Fibroblast of gingiva (primary cell): ENCODE measurements at places on chromosomes 1 and 21.
A peak's percentile ranks its signal among the peaks of the same experiment; 100 is the strongest.

DNA sequence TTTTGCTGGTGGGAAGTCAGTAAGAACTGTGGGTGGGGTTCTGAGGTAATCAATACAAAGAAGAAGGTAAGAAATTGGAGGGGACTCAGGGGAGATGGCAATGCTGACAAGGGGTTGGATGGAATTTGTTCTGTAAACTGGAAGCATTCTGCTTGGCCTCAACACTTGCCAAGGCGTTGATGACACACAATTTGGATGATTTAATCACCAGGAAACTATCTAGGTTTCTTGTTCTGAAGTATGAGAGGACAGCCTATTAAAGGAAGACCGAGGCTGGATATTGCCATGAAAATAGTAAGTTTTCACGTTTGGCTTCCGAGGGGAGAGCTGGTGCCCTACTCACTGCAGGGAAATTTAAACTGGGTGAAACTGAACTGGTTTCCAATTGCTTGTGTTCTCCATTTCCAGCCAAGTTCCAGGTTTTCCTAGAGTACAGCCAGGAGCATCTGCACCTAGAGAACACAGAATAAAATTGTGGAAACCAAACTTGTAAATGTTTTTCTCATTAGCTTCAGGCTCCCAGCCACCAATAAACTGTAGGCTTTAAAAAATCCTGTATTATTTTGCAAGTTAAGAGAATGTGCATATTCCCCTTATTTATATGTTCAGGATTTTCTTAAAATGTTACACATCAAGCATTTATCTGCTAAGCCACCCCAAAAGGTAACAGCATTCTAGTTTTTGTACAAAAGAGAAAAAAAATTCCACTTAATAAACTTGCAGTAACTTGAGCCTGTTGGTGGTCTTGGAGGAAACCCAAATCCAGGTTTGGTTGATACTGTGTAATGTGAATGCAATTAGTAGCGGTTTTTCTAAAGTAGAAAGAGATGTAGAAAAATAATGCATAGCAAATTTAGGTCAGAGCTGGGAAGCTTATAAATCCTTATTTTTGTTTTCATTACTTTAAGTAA is 53.8 kb downstream of the ROR1 start:
- DNase-seq: peak; percentile 34

DNA sequence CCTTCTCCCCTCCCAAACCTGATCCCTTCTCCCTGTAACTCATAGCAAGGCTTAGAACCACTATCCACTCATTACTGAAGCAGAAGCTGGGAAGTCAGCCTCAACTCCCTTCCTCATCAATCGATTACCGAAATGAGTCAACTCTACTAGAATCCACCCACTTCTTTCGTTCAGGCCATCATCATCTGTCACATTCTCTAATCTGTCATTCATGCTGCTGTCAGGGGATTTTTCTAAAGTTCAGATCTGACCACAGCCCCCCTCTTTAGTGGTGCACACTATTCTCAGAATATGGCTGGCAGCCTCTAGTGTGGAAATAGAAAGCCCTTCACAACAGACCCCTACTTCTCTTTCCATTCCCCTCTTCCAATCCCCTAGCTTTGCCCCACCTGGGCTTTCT is 5.1 kb downstream of the NT5C1A start:
- no peak for DNase-seq

- DNase-seq: no peak
These were observed 139.3 kb downstream of the TIAM1 start for GRCh38 chr21:31204801-31205200.

DNA sequence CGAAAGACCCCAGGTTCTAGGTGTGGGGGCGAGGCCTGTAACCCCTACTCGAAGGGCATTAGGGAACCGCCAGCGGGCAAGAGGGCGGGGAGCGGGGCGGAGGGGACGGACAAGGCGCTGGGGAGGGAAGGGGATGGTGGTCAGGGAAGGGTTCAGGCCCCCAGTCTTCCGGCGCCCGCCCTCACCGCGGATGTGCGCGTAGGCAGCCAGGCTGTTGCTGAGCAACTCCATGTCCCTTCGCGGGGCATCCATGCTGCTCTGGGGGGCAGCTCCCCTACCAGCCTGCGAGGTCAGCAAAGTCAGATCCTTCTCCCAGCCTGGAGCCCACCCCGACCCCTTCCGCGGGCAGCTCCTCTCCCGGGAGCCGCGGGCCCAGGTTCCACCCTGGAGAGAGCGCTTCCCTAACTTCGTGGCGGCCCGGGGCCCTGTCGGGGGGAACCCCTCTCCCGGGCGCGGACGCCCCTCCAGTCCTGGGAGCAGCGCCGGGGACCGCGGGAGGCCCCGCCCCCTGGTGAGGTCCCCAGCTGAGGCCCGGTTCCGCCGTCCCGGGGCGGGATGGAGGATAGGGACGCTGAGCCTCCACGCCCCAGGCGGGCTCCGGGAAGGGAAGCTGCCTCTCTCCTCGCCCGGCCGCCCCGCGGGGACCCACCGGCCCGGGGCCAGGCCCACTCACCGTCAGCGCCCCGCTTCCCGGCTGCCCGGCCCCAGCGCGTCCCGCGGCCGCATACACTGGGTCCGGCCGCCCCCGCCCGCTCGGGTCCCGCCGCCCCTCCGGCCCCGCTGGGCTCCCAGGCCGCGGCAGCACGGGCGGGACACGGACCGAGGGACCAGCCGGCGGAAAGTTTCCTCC is 434 bp downstream of the EVA1B start:
- DNase-seq: peak; percentile 73

GRCh38 chr1:119587341-119587740 is 60.7 kb downstream of the ZNF697 start:
- DNase-seq: peak; percentile 34

DNA sequence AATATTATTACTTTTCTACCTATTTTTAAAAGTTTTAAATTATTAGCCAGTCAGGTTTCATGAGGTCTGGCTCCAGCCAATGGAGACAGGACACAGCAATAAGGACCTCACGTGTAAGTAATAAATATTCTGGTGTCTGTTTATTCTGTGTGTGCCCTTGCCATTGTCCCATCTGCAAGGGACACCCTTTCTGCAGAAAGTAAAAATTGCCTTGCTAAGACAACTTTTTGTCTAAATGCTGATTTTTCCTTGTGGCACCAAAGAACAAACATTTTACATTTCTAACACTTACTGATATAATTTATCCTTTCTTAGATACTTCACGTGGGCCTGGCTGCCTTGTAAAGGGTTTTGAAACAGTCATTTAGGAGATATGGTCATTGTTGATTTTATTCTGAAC is 29.4 kb downstream of the OVAAL start:
- DNase-seq: no peak

GRCh38 chr1:171296897-171297296 is 17.1 kb upstream of the FMO4 start:
- no peak for DNase-seq
